ENCODE measurements at places on chromosomes 5 and 9.

- DNase-seq = no peak
Observed at GRCh38 chr5:158802941-158803341, 296.8 kb downstream of the EBF1 start.

GRCh38 chr5:103120607-103121200 lies 603 bp downstream of the PPIP5K2 start:
- no peak for DNase-seq

DNA sequence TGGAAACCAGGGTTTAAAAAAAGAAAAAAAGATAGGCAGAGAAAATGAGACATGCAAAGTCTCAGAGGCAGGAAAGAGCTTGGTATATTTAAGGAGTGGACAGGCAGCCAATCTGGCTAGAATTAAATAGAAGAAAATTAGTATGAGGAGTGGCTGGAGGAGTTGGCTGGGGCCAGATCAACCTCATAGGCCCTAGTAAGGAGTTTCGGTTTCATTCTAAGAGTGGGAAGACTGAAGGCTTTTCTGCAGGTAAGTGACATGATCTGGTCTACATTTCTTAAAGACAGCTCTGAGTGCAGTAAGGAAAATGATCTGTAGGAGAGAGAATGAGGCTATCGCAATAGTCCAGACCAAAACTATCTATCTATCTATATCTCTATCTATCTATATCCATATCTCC lies 27.5 kb downstream of the ADRB2 start:
- no peak for DNase-seq

DNA sequence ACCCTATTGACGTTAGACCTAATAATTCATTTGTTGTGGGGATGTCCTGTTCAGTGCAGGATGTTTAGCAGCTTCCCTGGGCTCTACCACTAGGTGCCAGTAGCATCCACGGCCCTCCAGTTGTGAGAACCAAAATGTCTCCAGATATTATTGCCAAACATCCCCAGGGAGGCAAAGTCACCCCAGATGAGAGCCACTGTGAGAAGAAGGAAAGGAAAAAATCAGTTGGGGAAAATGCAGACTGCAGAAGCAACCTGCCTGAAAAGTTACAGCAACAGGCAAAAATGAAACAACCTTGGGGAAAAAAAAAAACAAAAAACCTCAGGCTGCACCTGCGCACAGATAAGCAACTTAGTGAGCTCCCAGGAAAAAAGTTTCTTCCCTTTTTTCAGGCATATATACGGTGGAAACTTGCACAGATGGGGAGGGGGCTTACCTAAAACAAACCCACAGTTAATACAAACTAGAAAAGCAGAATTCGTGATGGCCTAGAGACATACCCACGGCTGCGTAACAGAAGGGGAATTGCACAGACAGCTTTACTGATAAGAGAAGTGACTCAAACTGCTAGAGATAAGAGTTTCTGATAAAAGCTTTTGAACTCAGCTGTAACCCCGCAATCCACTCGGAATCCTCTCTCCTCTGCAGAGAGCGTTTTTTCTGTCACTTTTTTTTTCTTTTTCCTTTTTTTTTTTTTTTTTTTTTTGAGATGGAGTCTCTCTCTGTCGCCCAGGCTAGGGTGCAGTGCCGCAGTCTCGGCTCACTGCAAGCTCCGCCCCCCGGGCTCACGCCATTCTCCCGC lies 29.8 kb upstream of the FBP1 start:
- DNase-seq = no peak

DNA sequence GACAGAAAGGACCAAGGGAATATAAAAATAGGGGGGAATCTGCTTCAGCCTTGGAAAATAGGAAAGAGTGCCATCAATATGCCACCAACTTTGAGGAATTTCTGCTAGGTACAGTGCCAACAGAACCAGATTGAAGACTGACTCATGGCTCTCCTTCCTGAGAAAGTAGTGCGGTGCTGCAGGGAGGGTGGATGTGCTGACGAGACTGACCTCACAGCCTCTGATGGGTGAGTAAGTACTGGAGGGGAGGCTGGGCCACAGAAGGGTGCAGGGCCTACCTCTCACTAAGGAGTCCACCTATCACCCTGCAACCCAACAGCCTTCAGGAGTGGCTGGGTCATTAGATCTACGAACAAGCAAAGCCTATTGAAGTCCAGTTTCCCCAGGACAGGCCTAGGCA lies 187.6 kb downstream of the GABBR2 start:
- DNase-seq = no peak

- DNase-seq = no peak
Observed at GRCh38 chr5:9428272-9428671, 117.6 kb downstream of the SEMA5A start.

DNA sequence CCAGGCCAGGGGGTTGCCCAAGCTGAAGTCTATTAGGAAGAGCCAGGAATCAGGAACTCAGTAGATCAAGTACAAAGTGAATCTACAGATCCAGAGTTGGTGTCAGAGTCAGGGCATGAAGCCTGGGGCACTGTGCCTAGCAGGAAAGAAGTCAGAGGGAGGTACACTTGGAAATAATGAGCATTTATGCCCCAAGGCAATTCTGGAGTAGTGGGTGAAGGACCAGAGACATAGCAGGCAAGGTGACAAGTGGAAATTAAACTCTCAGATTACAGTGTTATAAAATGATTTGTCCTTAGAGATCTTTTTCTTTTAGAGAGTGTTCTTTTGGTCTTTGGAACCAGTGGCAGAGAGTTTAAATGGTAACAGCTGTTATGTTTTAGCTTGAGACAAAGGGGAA lies 138.0 kb downstream of the ADAMTSL1 start:
- DNase-seq = no peak

DNA sequence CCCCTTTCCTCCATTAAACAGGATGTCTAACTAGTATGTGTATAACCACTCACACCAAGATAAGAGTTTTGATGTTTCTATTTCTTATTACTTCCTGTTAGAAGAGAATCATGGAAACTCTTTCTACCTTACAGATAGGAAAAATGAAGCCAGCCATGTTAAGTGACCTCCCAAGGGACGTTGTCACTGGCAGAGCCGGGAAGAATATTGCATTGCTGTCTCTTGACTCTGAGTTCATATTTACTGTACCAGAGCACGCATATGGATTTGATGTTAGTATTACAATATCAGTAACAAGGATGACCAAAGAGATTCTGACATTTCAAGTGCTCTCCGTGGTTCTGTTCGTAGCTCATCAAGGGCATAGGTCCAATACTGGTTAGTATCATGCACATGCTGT lies 12.5 kb upstream of the C5orf63 start:
- DNase-seq = no peak

GRCh38 chr9:76401580-76402354 lies 7.5 kb upstream of the RFK start:
- DNase-seq = no peak
